ENCODE measurements at places on chromosomes 5 and 9.
A peak's percentile ranks its signal among the peaks of the same experiment; 100 is the strongest.

DNA sequence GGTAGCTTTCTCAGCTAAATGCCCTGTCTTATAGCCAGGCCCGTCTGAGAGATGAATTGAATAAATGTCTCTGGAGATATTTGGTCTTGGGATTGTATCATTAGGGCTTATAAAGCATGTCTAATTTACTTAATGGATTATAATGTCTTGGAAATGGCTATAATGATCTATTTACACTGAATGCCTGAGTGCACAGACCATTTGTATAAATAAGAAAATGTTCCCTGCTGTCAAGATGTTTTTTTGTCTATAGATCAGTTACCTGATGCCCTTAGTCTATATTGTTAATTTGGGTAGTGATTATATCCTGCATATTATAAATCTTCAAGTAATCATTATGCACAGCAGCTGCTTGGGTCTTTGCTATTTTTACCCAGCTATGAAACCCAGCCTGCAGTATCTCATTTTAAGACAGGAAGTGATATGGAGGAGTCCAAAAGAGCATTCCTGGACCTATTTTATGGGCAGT, 112.9 kb upstream of the ACTBL2 start:
- DNase-seq, result no peak

DNA sequence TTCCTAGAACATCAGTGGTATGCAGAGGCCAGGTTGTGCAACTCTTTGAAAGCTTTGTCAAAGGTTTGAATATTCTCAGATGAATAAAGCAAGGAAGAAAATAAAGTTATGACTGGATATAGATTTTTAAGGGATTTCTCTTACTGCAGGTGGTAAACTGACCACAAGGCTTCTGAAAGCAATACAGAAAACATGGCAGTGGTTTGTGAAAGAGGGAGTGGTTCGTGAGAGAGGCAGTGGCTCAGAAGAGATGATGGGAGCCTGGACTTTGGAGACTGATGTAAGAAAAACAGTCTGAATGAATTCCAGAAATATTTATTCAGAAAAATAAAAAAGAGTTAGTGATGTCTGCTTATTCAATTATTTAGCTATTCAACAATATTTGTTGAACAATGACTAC, 380.4 kb upstream of the CTNND2 start:
- no peak for DNase-seq

DNA sequence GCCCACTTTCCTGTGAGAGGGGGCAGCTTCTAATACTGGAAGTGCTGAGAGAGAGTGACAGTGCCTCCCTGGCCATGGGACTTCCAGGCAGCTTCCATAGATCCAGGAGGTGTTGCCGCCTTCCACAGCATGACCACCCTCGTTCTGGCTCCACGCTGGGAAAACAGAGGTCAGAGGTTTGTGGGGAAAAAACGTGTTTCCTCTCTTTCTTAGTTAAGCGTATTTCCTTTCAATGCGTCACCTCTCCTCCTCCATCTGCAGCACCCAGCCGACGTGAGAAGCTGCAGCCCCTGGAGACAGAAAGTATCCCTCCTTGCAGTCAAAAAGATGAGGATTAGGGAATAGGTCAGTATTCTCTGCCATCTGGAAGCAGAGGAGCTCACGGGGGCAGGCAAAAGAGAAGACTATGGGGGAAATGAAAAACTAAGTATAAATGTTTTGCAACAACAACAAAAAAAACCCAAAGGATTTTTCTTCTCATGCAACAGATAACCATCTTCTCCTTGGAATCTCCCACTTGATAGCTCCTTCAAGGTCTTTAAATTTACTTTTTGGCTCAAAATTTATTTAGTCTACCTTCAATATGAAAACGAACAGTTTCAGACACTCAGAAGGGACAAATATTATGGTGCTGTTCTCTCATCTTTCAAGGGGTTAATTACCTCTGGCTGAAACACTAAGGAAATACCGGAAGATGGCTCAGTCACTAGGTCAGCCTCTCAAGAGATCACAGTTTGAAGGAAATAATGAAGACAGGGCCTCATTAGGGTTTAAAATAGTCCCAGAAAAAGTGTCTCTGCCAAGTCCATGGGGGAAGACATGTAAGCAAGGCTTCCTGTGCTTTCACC, 38.0 kb downstream of the MTMR12 start:
- DNase-seq, result no peak

DNA sequence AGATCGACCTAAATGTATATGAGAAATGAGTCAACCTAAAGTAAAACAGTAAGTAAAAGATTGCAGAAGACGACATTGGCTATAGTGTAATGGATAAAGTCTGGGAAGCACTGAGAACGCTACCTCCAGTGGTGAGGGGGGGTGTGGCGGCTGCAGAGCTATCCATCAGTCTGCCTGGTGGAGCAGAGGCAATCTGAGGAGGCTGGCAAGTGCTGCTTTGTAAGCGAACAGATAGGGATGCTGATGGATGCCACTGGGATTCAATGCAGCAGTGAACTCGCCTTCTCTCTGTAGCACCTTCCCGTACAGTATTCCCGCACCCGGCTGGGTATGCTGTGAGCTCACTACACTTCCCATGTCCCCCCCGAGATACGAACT, 261.5 kb downstream of the NSG2 start:
- no peak for DNase-seq

- no peak for DNase-seq
These were observed 25.6 kb upstream of the GTF3C5 start for GRCh38 chr9:133004999-133005760.

DNA sequence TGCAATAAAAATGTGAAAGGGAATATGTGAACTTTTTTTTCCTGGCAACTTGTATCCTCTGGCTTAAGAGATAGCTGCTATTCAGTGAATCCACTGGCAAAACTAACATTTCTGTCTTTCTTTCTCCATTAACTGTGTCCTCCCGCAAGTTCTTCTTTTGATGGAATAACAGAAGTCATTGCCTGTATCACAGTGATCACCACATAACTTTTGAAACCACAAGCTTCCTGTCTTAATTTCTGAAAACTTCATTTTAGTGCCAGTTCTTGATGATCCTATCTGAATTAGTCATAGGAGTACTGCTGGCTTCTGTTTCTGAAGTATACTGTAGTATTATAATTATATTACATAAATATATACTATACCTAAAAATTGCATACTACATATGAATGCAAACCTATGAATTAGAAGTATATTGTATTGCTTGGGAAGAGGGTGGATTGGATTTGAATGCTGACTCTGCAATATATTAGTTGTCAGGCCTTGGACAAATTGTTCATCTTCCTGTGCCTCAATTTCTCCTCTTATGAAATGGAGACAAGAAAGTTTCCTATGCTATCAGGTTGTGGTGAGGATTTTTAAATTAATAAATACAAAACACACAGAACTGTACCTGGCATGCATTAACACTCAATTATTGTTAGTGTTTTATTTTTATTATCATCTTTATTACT, 441.6 kb downstream of the CETN3 start:
- DNase-seq, result no peak

DNA sequence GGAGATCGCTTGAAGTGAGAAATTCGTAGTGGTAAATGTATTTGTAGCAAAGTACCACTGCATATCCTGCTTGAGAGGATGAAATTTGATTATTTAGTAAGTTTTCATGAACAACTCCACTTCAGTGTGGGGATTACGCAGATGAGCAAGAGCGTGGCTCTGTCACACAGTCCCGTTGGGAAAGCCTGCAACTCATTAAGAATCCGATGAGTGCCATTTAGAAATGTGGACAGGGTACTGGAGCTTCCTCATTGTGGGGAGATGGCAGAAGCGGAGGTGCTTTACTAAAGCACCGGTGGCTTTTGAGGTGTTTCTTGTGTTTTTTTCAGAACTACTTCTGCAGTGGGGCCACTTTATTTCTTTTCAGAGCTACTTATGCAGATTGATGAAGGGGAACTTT, 1.4 kb downstream of the TJP2 start:
- no peak for DNase-seq

DNA sequence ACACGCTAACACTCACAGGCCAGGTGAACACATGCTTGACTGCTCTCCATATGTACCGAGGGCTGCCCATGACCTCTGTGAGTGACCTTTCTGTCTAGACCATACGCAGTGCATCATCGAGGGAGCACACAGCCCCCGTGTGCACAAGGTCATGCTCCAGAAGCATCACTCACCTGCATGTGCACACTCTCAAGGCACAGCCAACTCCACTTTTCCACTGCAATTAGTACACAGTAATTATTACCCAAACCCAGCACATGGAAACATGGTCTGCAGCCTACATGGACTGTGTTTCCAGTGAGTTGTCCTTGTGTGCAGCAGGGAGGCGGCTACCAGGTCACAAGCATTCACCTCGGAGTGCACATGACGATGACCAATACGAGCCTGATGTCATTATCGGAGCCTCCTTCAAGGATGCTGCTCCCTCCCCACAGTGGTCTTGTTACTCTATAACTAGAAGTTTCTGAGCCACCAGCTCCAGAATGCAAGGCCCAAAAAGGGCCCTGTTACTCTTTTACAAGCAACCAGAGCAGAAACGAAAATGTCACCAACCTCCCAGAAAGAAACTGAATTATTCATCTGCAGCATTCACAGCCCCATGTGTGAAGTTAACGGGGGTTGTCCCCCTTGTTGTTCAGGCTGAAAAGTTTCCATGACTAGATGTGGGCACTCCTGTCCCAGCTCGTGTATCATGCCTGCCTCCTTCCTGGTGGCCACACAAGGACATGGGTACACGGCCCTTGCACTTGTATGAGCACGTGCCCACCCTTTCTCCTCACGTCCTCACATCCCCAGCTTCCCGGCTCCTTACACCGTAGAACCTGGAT, 31.2 kb downstream of the SEMA4D start:
- DNase-seq, result peak; percentile 50

GRCh38 chr5:106849266-106849665, 821.5 kb downstream of the EFNA5 start:
- no peak for DNase-seq

GRCh38 chr5:33105521-33105941, 335.2 kb upstream of the TARS1 start:
- DNase-seq, result no peak

GRCh38 chr9:137055385-137056364, 1.8 kb upstream of the ENTPD2 start:
- no peak for DNase-seq

DNA sequence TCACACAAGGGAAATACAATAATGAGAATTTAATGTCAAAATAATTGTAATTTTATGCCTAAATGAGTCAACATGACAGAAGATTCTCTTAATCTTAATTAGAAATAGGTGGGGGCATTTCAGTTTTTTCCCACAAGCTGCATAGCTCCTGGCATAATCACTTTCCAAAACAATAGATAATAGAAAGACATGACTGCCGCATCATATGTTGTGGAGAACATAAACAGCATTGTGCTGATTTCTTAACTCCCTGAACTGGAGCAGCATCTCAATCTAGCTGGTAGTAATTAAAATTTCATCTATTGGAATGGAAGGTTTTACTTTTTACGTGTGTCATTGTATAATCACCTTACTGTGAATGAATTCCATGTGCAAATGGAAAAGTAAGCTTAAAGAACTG, 112.1 kb downstream of the ST8SIA4 start:
- DNase-seq, result no peak

GRCh38 chr9:129459547-129460322, 161.2 kb downstream of the C9orf50 start:
- DNase-seq, result peak; percentile 32

DNA sequence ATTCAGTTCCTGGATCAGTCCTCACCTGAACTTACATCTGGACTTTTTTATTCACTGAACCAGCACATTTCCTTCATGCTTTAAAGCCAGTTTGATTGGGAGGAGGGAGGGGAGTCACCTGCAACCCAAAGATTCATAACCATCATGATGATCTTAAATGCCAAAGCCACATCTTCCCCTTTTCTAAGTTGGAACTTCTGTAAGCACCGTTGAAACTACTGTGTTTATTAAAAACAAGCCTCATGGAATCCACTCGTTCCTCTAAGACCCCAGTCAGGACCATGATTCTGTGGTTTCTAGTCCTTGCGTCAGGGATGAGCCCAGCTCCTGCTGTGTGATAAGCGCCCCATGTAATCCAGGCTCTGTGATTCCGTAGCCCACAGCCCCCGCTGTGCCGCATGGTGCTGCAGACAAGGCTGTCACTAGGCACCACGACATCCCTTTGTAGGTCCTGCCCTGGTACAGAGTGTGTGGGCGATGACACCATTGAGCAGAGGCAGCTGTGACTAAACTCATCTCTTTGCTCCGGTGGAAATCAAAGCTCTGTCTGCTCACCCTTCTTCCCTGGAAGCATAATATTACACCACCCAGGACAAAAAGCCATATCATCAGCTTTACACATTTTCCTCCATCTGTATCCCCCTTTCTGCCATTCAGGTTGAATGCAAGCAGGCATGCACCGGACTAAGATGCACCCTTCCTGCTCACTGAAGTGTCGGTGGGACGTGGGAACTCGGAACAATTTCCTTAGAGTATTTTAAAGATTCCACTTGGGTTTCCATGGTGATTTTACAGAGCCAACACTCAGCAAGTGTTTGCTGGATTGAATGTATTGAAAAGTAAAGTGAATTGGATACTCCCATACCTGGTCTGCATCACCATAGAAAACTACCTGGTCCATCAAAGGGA, 132.0 kb upstream of the FSTL4 start:
- DNase-seq, result no peak

DNA sequence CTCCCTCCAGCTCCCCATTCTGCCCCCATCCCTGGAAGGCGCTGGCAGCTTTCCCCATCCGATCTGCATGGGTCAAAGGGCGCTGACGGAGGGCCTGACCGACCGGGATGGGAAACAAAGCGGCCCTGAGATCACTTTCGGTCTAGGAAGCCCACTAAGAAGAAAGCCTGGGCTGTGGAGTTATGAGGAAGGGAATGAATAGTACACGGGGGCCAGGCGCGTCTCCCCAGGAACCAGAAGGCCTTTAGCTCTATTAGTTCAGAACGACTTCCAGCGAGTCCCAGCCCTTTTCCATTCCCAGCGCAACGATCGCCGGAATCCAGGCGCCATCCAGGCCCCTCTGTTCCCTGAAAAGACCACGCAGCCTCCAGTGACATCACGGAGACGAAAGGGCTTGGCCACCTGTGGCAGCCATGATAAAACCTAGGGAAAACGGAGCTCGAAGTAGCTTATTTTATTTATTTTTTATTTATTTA, 70.1 kb upstream of the CCDC180 start:
- no peak for DNase-seq

DNA sequence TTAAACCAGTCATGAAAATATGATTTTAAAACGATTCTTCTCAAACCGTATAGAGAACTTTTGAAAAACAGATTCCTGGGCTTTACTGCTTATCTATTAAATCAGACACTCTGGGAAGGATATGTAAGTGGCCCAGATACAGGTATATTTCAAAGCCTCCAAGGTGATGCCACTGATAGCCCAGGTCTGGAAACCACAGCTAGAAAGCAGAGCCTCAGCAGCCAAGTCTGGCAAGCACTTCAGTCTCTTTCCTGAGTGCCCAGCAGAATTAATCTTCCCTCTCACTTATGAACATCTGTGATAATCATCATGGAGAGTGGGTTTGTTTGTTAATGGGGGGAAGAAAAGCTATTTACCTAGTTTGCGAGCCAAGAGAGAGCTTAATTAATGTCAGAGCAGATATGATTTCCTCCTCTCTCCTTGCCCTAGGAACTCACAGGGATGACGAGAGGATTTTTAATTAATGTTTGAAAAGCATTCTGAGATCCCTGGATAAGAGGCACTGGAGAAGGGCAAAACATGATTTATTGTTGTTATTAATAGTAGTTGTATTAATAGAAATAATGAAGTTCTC, 368.4 kb downstream of the TLE1 start:
- no peak for DNase-seq

GRCh38 chr5:65808251-65808741, 86.3 kb downstream of the NLN start:
- no peak for DNase-seq

- DNase-seq, result no peak
These were observed 234.8 kb downstream of the AUH start for GRCh38 chr9:91126761-91127445.

- peak; percentile 6 for DNase-seq
These were observed 650 bp downstream of the MRRF start for GRCh38 chr9:122265149-122265915.

Data from stimulated activated CD4-positive, alpha-beta T cell treated with anti-CD3 and anti-CD28 coated beads, Interleukin-4, amount 100 ng/mL, for 1 hour (primary cell).